ENCODE measurements at places on chromosomes 3 and 15.

GRCh38 chr3:128702391-128702790 is 23.6 kb upstream of the RAB7A start:
- no peak for DNase-seq

DNA sequence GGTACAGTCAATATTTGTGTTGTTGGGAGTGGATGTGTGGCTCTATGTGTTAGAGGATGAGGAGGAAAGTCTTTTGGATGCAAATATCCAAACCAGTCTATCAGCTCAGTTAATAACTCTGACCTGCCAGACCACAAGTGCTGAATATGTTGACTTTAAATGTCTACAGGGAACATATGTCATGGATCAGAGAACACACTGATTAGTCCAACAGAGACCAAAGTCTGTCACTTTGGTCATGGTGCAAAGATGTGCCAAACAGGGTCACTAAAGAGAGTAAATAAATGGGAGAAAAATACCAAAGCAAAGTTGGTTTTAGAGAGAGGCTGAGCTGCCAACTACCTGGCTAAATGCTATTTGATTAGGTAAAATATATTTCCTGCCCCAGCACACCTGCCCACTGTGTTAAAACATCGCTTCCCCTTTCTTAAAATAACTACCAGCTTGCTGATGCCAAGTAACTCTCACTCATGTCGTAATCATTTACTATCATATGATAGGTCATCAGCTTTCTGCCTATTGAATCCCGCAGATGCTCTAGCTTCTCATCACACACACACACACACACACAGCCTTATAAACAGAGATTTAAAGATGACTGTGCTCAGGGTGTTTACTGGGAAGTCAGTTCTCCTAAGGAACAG is 173.3 kb downstream of the PDZRN3 start:
- no peak for DNase-seq

GRCh38 chr15:40933517-40933902 is 4.4 kb downstream of the DLL4 start:
- no peak for DNase-seq

DNA sequence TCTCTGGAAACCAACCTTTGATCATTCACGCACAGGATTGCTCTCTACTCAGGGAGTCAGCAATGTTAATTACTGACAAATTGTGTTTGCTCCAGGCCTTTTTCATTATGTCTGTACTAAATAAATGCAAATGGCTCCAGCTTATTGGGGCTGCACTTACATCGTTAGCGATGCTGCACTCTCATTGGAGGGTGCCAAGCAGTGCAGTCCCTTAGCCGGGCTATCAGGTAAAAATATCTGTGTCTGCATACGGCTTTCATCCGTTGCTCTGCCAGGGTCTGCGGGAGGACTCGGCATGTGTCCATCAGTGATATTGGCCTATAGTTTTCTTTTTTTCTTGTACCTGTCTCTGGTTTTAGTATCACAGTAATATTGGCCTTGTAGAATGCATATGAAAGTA is 471.5 kb upstream of the CADM2 start:
- DNase-seq = no peak

- DNase-seq = no peak
Measured at GRCh38 chr3:27239951-27240350, 129.2 kb downstream of the NEK10 start.

GRCh38 chr15:79981831-79982455 is 10.9 kb upstream of the BCL2A1 start:
- DNase-seq = no peak

- no peak for DNase-seq
Measured at GRCh38 chr3:32147509-32147908, 41.1 kb downstream of the GPD1L start.

GRCh38 chr15:47470983-47471382 is 246.3 kb upstream of the SEMA6D start:
- no peak for DNase-seq

GRCh38 chr3:47908744-47909143 is 105.8 kb downstream of the DHX30 start:
- DNase-seq = no peak

DNA sequence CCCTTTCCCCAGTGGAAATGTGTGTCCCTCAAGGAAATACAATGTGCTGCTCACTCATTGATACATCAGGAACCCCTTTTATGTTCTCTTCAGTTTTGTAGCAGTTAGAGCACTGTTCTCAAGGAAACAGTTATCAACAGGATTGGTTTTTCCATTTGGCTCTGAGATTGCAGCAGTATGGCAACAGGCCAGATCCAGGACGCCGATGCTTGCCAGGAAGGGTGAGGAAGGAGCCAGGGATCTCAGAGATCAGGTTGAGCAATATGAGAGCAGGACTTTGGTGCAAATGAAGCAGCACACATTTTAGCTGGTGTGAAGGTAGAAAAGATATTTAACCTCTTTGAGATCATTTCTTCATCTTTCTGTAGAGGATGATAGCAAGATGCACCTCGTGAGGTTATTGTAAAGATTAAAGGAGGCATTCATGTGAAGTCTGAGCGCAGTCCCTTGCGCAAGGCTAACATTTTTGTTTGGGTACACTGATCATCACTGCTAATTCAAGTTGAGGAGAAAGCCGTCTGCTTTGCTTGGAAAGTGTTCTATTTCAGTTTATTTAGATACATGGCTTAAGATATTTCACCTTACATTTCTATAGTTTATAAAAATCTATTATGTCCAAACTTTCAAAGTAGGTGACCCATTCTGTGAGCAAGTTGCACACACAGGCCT is 68.5 kb downstream of the KCNH8 start:
- DNase-seq = no peak

- no peak for DNase-seq
Measured at GRCh38 chr3:16369885-16370284, 104.9 kb downstream of the OXNAD1 start.

DNA sequence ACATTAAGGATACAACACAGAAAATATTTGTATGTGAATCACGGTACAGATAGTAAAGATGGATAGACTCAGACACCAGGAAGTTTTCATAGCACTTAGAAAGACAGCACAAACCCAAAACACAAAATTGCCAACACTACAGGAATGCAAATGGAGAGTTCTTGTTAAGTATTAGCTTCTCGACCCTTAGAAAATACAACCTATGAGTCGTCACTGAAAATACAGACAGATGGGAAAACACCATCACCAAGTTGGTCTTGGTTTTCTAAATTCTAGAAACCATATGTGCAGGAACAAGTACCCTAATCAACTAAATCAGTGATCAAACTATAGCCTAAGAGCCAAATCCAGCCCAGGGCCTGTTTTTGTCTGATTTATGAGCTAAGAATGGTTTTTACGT is 50.7 kb downstream of the PEAK1 start:
- no peak for DNase-seq

GRCh38 chr3:197244751-197245150 is 53.7 kb downstream of the DLG1 start:
- no peak for DNase-seq

DNA sequence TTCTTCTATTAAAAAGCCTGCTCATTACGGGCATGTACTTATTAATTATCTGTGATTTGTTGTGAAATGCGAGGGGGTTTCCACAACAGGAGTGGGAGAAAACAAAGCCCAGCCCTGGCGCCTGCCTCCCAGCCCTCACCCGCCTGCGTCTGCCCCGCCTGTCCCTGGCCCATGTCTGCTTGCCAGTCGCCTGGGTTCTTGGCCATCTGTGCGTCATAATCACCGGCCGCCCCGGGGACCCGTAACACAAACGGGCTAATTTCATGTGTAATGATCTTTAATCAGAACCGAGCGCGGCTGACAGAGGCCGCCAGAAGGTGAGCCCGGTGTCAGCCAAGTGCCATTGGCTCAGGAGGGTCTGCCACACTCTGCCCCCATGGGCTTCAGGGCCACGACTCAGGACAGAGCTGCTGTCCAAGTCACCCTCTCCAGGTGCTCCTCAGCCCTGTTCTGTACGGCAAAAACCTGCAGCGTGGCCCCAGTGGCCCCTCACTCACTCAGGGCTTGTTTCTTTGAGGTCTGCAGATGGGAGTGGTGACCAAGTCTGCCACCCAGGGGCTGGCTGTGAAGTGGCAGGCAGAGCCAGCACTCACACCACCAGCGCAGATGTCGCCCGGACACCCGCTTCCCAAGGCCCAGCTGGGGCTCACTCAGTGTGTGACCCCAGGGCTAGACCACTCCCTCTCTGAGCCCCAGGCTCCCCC is 28.8 kb upstream of the TMEM115 start:
- DNase-seq = no peak

- no peak for DNase-seq
Measured at GRCh38 chr3:52373676-52374075, 57.6 kb downstream of the DNAH1 start.

- DNase-seq = no peak
Measured at GRCh38 chr15:43186003-43186353, 775 bp downstream of the CCNDBP1 start.

GRCh38 chr3:59234884-59235633 is 185.2 kb upstream of the CFAP20DC start:
- no peak for DNase-seq

DNA sequence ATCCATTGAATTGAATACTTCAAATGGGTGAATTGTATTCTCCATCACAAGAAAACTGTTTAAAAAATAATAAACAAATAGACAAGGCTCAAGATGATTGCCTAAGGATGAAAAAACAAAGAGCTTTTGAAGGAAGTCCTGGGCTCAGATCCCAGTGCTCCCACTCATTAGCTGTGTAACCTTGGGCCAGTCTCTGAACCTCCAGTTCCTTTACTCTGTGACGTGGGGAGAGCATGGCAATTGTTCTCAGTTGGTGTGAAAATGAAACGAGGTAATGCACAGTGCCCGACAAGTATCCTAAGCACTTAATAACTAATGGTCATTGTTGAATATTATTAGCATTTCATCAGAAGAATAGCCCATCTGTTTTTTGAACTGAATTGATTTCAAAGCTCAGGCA is 40.7 kb downstream of the TNIK start:
- no peak for DNase-seq

DNA sequence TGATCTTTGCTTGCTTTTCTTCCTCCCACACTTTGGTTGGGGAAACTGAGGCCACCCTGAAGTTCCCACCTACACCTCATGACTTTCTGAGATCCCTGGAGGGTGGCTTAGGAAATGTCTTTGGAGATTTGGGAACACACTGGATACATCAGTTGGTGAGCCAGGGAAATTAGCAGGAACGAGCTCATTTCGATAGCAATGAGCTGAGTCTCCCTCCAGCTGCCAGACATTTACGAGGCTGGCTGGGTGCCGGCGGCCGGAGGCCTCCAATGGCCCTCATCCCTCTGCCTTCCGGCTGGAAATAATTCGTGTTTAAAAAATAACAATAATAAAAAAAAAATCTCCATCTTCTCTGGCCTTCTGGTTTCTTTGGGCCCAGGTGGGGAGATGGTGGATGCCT is 38.8 kb downstream of the SMAD6 start:
- DNase-seq = no peak

GRCh38 chr15:66043264-66043663 is 174.0 kb downstream of the RAB11A start:
- DNase-seq = no peak

DNA sequence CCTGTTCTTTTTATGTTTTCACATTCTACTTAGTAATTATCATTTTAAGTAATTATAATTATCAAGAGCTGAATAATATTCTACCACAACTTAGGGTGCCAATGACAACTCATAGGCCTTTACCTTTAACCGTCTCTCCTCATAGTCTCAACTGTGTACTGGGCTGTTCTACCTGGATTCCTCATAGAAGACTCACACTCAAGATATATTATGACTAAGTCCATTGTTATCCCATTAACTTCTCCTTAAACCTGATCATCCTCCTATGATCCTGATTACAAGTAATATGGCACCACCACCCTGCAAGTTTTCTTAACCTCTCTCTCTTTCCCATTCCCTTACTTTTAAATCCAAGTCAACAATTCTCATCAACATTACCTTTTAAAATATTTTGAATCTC is 285.9 kb upstream of the VEPH1 start:
- DNase-seq = no peak

- no peak for DNase-seq
Measured at GRCh38 chr15:66679061-66679656, 22.9 kb upstream of the SMAD6 start.

- no peak for DNase-seq
Measured at GRCh38 chr3:88744896-88745295, 362.5 kb upstream of the EPHA3 start.

GRCh38 chr3:74409066-74409465 is 205.4 kb downstream of the CNTN3 start:
- no peak for DNase-seq

DNA sequence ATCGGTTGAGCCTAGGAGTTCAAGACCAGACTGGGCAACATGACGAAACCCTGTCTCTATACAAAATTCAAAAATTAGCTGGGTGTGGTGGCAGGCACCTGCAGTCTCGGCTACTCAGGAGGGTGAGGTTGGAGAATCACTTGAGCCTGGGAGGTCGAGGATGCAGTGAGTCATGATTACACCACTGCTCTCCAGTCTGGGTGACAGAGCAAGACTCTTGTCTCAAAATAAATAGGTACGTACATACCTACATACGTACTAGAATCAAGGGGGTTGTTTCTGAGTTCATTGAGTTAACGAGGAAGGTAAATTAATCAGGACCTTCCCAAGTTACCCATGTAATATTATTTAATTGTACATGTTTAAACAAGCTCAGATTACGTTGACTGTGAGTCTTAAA is 97.5 kb downstream of the CHL1 start:
- DNase-seq = no peak

DNA sequence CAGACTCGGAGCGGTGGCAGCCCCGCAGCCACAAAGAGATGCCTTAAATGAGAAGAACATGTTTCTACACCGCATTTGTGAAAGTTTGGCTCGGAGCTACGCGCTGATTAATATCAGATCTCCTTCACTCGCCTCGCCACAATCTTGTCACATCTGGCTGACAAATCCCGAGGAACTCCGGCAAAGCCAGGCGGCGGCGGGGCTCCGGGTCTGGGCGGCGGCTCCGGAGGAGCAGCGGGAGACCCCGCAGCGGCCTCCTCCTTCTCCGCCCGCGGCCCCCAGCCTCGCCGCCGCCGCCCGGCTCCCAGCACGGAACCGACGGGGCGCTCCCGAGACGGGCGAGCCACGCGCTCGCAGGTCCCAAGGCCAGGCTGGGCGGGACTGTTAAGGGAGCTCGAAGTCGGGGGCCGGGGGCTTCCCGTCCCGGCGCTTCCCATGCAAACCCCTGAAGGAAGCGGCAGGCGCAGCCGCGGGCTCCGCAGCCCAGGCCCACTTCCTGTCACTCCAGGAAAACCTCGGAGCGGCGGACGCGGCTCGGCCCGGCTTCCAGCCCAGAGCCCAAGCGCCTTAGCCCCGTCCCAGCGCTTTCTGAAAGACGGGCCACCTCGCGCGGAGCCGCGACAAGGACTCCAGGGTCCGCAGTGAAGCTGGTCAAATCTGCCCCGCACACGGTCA is 1.2 kb downstream of the BNC1 start:
- DNase-seq = no peak

DNA sequence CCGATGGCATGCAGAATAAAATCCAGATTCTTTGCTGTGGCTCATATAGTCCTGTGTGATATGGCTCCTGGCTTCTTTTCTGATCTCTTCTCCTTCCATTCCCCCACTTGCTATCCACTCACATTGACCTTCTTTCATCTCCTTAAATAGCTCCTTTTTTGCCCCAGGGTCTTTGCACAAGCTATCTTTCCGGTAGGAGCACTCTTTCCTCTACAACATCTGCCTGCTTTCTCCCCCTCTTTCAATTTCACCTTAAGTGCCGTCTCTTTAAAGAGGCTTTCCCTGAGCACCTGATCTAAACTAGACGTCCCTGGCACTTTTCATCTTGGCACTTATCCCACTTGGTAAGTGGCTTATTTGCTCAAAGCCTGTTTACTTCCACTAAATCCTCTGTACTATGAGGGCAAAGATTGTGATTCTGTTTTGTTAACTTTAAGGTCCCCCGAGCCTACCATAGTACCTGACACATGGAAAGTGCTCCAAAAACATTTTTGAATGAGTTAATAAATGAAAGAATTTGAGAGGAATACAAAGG is 323.3 kb upstream of the TLE3 start:
- DNase-seq = no peak
